ENCODE measurements at places on chromosomes 3 and 15.

DNA sequence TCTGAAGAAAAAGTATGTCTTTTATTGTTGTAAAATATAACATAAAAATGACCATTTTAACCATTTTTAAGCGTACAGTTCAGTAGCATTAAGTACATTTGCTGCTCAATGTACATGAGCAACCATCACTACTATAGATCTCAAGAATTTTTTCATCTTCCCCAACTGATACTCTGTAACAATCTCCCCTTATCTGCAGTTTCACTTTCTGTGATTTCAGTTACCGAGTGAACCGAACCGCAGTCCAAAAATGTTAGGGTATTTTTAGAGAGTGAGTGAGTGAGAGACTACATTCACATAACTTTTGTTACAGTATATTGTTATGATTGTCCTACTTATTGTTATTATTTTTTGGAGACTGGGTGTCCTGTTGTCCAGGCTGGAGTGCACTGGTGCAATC, 9.0 kb upstream of the SLC25A26 start:
- DNase-seq: no peak

GRCh38 chr15:55846116-55846707, 103.3 kb upstream of the PRTG start:
- peak; percentile 26 for DNase-seq

DNA sequence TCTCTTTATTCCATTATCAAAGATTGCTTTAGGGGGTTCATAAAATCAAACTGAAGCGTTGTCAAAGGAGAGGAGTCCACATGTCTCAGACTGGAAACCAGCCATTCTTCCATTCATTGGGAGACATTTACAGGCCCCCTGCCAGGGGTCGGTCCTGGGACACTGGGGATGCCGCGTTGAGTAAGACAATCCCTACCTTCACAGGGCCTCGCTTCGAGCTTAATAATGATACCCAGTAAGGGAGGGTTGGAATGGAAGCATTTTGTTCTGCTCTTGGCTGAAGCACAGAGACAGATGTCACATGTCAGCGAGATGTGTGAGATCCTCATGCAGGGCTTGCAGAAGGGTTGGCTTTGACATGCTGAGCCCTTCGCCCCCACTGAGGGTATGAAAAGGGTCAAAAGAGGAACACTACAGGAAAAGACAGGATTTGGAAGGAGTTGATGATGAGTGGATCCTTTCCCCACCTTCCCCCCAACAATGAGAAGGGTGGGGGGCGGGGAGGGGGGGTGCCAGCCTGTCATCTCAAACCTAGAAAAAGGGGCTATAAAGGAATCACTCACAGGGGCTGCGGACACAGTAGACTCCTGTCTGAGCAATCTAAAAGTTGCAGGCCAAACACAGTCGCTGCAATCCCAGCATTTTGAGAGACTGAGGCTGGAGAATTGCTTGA, 25.6 kb upstream of the ARL8B start:
- no peak for DNase-seq

DNA sequence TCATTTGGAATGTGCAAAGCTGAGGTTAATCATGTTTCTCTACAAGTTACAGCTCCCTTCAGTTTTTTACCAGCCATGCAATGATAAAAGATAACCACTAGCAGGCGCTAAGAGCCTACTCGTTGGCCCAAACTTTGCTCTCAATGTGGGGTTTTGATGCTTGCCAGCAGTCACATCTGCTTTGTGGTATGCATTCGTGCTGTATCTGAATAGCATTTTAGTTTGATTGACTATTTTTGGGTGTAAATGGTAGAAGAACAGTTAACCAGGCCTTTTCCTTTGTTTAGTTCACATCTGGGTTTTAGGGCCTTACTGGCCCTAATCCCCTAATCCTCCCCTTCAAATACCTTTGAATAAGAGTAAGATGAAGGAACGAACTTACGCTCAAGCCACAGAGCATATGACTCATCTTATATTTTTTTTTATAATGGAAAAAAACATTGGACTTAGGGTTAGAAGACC, 4.4 kb upstream of the CLDN11 start:
- peak; percentile 67 for DNase-seq

DNA sequence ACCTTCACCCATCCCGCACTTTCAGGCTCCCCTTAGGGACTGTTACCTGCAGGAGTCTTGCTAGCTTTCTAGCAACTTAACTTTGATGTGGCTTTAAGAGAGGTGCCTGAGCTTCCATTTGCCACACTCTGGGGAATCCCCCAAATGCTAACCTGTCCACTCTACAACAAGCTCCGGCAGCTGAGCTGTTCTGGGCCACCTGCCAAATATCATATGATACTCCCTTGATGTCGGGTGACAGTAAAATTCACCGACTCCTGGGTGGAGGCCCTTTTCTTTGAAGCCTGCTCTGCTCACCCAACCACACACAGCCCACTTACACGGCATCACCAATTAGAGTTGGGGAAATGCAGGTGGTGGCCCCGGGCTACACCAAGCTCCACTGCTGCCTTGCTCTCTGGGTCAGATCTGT, 38.0 kb upstream of the XCR1 start:
- no peak for DNase-seq

GRCh38 chr3:155605571-155605970, 139.3 kb downstream of the PLCH1 start:
- DNase-seq: no peak

GRCh38 chr3:152301745-152302181, 33.0 kb downstream of the MBNL1 start:
- no peak for DNase-seq

GRCh38 chr3:195171093-195171873, 99.7 kb downstream of the XXYLT1 start:
- DNase-seq: no peak

DNA sequence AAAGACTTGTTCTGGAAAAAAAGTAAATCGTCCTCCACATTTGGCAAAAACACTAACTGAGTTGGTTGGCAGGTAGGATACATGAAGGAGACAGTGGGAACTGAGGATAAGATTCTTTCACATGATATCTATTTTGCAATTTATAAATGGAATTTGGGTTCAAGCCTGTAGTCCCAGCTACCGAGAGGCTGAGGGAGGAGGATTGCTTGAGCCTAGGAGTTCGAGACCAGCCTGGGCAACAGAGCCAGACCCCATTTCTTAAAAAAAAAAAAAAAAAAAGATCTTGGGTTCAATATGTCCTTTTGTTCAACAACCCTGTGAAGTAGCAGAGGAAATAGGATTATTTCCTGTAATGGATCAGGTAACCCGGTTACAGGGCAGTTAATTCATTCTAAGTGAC, 35.7 kb upstream of the CFAP161 start:
- no peak for DNase-seq

DNA sequence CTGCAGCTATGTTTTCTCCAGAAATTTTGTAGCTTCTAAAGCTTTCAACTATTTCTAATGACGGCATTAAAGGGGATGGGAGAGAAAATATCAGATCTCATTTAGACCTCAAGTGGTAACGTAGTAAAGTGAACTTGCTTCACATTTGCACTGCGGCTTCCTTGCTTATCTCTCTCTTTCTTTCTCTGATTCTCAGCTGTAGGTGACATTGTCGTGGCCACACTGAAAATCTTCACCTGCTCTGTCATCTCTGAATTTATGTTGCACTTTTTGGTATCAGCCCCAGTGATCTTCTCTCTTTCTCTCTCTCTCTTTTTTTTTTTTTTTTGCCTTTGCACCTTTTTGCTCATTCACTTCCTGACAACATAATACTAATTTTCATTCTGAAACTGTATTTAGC, 254.1 kb upstream of the SATB1 start:
- DNase-seq: no peak

DNA sequence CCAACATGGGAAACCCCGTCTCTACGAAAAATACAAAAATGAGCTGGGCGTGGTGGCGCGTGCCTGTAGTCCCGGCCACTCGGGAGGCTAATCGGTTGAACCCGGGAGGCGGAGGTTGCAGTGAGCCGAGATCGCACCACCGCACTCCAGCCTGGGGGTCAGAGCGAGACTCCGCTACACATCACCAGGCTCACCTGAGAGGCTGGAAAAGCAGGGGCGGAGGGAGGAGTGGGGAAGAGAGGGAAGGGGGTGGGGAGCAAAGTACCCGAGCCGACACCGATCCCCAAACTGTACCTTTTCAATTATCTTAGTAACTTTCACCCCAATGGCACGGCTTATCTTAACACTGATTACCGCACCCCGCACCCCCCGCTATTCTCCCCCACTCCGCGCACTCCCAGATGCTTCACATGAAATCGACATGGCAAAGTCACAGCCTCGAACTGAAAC, 46.4 kb upstream of the SYNM start:
- peak; percentile 6 for DNase-seq

DNA sequence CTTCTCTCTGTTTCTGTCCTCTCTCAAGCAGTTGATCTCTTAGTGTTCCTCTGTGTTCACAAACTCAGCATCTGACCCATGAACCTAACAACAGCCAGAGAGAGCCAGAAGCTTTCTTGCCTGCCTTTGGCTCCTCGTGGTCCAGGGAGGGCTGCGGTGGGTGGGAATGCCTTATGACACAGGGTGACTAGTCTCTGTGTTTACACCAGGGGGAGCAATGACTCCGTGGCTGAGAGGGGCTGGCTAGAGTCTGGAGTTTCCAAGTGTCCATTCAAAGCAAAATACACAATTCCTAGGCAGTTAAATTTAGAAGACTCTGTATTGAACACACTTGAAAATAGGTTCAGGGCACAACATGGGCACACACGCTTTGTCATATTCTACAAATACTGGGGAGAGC, 370.0 kb upstream of the FRG2C start:
- DNase-seq: peak; percentile 0

- DNase-seq: no peak
Observed at GRCh38 chr15:90003736-90004135, 2.6 kb downstream of the ZNF710 start.

- no peak for DNase-seq
Observed at GRCh38 chr15:101390060-101390459, 95.0 kb upstream of the SNRPA1 start.

DNA sequence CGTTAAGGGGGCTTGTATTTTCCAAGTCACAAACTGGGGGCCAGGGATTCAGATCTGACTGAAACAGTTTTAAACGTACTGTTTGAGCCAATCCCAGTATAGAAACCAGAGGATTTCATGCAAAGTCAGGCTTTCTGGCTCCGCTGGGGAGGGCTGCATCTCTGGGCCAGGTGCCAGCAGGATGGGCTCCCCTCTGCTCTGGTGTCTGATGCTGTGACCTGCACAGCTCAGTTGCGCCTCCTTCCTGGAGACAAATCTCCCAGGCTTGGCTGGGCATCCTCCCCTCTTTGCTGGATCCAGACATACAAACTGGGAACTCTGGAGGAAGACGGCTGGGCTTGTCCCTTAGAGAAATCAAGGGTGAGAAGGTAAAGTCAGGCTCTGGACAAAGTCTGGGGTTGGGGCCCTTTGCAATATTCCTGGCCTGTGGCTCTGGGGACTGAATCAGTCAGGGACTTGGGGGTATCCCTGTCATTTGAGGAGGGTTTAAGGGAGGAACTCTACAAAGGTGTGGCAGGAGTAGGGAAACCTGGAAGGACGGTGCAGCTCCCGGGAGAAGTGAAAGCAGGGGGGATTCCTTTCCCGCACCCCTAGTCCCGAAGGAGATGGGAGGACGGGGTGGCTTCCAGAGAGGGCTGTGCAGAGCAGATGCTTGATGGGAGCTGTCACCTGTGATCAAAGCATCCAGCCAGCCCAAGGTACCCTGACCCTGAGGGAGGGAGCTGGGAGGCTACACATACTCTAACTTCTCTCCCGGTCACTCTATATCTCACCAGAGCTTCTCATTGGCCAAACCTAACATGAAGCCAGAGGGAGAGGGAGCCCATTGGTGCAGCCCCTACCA, 114.8 kb upstream of the ATP2B2 start:
- DNase-seq: no peak

- DNase-seq: peak; percentile 22
Observed at GRCh38 chr3:20041197-20041780, 1.0 kb downstream of the KAT2B start.
